ENCODE measurements at places on chromosomes 11 and 22.

DNA sequence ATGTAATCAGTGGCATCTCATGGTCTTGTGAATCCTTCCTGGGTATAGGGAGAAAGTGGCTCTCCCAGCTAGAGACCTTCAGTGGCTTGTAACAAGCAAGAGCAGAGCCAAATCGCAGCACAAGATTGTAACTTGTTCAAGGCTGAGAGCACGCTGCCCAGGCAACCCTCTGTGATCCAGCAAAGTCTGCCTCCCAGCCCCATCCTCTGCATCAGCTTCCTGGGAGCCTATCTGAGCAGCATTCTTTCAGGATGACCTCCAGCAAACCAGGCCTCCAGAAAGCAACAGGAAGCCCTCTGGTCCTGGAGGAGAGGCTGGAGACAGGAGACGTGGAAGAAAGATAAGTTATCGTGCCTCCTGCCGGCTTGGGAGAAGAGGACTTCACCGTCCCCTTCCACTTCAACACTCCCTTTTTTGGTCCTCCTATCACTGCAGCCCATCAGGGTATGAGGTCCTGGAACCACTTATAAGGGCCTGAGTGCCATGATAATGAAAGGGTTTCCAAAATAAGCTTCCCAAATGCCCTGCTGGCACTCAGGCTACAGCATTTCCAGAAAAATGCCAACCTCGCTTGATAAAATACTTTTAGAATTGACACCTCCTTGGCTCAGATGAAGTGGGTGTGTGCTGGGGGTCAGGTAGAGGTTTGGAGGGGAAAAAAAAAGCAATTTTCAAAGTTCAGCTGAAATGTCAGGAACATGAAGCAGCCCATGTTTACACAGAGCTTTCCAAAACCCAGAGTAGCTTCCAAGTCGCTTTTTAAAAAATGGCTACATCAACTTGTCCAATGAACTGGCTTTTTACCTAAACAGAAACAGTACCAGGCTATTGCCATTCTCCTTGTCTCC is 80.2 kb downstream of the PLEKHA7 start:
- DNase-seq, result no peak

GRCh38 chr11:8702598-8702915 is 20.0 kb downstream of the RPL27A start:
- no peak for DNase-seq

GRCh38 chr11:64130618-64131017 is 35.3 kb downstream of the MACROD1 start:
- no peak for DNase-seq

GRCh38 chr22:39514373-39514973 is 5.9 kb upstream of the ATF4 start:
- no peak for DNase-seq

DNA sequence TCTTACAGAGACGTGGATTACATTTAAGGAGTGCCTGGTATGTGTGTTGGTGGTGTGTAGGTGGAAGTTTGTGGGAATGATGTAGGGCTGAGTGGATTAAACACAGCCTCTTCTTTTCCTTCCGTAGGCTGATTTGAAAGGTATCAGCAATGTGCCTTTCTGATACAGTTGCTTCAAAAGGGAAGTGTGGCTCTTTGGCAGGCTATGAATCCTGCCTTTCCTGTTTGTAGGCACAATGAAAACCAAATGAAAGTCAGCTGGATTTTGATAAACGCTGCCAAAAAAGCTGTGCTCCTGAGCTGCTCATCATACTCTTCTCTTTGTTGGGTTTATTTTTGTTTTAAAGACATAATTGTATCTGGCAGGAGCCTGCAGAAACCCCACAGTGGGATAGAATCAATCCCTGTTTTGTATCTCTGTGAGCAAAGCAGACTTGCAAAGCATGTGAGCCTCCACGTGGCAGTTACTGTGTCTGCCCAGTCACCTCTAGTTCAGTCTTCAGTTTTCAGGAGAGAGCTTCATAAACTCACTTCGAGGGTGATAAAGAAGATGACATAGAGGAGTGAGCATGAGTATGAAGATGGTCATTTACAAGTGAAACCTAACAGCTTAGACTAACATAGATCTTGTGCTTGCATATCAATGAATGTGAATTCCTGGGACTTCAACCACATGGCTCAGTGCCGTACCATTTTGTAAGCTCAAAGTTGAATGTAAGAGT is 655.7 kb upstream of the KIRREL3 start:
- no peak for DNase-seq

DNA sequence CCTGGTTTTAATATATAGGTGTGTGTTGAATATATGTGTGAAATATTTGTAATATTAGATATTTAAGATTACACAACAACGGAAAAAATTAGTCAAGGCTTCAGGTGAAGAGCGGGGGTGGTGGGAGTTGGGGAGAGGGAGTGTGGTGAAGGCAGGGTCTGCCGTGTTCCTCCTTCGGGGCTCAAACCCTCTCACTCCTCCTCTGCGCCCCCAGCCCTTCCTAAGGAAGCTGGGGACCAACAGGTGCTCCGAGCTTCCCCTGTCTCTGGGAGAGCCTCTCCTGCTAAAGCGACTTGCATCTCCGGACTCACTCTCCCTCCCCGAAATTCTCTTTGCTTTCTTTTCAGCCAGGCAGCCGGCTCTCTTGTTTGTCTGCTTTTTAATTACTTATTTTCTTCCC is 960 bp upstream of the CADM1 start:
- no peak for DNase-seq

- DNase-seq, result no peak
These were observed 790 bp downstream of the IFITM5 start for GRCh38 chr11:298406-299065.

- no peak for DNase-seq
These were observed 12.9 kb downstream of the CHEK1 start for GRCh38 chr11:125637840-125638239.

- no peak for DNase-seq
These were observed 179.9 kb upstream of the C11orf87 start for GRCh38 chr11:109241988-109242536.

DNA sequence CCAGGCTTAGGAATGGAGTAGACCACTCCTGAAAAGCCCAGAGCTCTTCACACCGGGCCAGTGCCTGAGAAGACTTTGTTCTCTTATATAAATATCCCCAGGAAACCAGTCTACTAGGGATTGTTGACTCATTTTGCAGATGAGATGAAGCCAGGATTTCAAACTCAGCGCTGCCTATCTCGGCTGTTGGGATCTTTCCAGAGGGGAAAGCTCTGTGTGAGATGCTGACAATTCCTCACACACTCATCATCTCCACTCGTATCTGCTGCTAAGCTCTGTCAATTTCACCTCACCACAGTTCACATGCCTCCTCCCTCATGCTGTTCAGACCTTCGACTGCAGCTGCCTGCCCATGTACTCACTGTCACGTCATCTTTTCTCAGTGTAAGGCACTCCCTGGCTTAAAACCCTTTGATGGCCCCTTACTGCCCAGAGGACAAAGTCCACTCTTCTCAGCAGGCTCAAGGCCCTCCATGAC is 12.5 kb downstream of the USH1C start:
- DNase-seq, result no peak

- no peak for DNase-seq
These were observed 65.3 kb downstream of the MCM5 start for GRCh38 chr22:35465109-35465701.

GRCh38 chr11:78429660-78430059 is 12.0 kb upstream of the GAB2 start:
- DNase-seq, result no peak

DNA sequence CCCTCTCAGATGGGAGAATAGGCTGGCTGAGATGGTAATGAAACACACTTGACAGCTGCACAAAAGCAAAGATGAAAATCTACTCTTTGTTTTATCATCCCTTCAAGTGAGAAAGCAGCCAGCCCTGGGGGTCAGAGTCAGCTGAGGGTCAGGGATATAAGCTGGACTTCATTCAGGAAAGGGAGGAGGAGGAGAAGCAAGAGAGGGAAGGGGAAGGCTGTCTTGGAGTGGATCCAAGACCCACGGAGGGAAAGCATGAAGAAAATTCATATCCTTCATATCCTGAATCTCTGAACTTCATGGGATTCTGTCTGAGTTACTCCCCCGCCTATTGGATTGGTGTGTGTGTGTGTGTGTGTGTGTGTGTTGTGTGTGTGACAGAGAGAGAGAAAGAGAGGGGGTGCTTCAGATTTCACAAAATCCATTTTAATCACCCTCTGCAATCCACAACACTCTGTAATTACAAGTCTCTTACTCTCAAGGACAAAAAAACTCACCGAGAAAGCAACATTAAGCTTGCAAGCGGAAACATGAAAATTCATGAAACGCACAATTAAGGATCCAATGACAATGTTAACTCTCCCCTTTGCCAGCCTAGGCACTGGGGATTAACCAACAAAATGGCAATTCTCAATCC is 327.7 kb downstream of the TENM4 start:
- no peak for DNase-seq

GRCh38 chr11:116445108-116446047 is 327.4 kb downstream of the BUD13 start:
- no peak for DNase-seq

DNA sequence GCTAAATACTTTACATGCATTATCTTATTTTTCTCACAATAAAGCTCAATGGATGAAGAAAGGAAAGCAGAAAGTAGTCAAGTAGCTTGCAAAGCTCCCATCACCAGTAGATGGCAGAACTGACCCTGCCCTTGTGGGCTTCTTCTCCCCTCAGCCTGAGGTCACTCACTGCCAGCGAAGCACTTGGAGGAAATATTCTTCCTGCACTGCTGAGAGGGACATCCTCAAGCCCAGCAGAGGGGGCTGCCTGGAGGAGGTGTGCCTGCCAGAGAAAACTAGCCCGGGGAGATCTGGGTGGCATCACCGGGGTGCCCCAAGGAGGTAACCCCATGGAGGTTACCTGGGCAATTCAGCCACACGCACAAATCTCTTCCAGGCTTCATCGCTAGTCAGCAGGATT is 6.6 kb downstream of the APOL4 start:
- DNase-seq, result peak; percentile 89

DNA sequence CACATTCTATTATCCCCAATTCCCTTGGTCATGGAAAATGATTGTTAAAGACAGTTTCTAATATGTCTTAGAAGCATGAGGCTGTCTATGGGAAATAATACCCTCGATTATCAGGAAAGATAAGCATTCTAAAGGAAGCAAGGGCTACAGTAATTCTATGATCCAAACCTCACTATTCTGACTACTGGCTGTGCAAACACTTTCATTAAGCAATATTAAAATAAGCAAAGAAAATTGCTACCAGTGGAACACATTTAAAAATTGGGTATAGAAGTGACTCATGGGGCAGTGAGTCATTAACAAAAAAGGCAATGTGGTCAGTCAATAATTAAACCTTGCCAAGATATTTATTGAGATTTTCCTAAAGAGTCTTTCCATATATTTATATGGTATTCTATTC is 1415.2 kb upstream of the TENM4 start:
- no peak for DNase-seq

GRCh38 chr11:121572571-121573059 is 119.8 kb upstream of the SORL1-AS1 start:
- DNase-seq, result no peak

DNA sequence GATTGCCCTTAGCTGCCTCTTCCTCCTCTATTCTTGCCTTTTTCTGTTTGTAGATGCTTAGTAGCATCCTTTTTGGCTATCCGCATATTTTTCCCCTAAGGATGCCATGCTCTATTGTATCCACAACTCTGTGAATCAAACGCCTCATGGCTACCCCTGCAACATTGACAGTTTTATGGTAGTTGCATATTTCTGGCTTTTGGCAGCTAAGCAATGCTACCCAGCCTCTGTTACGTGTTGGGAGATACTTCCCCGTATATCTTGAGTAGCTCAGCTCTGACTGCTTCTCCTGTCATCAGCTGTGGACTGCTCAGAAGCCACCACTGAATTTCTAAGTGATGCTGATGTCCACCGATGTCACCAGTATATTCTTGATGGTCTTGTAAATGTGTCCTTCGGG is 15.1 kb upstream of the SLC3A2 start:
- DNase-seq, result no peak

DNA sequence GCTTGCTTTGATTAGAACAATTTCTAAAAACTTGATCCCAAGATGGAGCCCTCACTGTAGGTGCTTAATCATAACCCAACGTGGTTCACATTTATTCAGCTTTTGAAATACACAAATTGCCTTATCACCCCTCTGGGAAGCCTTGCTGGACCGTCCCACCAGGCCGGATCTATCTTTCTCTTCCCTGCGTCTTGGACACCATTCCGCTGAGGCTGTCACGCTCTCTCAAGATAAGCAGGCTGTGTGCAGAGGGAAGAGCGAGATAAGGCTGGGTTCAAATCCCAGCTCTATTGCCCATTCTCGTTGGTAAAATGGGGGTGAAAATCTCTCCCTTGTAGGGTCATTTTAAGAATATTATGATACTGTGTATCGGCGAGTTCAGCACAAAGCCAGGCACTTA is 20.5 kb upstream of the TP53I11 start:
- no peak for DNase-seq

DNA sequence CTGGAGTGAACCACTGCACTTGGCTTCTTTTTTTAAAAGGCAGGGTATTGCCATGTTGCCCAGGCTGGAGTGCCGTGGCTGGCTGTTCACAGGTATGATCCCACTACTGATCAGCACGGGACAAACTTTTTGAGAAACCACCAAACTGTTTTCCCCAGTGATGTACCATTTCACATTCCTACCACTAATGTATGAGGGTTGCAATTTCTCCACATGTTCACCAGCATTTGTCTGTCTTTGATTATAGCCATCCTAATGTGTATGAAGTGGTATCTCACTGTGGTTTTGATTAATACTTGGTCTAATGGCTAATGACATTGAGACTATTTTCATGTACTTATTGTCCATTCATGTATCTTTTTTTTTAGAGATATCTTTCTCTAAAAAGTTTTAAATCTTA is 41.5 kb upstream of the EP300 start:
- DNase-seq, result no peak

DNA sequence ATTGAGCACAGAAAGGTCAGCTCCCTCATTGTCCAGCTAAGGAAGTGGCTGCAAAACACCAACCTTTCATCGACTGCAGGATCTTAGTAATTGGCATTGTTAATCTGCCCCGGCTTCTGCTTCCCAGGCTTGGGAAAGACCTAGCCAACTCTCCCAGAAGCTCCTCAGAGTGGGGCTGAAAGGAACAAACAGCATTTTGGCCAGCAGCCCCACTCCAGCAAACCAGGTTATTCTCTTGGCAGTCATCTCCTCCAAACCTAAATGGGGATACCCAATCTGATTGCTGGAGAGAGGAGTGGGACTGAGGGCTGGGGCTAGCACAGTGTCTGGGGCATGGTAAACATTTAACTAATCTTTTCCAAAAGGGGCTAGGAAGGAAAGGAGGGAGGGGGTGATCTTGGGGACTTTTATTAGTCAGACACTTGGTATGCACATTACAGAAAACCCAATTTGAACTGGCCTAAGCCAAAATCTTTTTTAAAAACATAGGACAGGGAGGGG is 294.4 kb downstream of the MN1 start:
- DNase-seq, result no peak

DNA sequence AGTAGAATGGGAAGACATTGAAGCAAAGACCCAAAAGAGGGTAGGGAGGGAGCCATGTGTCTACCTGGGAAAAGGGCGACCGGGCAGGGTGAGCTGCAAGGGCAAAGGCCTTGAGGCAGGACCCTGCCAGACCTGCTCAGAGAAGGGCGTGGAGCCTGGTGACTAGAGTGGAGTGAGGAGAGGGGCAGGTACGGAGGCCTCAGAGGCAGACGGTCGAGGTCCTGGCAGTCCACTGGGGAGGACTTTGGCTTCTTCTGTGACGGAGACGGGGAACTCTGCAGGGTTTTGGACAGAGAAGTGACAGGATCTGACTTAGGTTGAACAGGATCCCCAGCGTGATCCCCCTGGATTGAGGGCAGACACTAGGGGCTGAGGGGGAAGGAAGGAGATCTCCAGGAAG is 12.9 kb downstream of the RIBC2 start:
- peak; percentile 82 for DNase-seq

GRCh38 chr22:46240506-46240905 is 9.6 kb downstream of the CDPF1 start:
- DNase-seq, result no peak

Data from vagina (tissue), 2 donors.